ENCODE measurements at places on chromosomes 3 and 15.

DNA sequence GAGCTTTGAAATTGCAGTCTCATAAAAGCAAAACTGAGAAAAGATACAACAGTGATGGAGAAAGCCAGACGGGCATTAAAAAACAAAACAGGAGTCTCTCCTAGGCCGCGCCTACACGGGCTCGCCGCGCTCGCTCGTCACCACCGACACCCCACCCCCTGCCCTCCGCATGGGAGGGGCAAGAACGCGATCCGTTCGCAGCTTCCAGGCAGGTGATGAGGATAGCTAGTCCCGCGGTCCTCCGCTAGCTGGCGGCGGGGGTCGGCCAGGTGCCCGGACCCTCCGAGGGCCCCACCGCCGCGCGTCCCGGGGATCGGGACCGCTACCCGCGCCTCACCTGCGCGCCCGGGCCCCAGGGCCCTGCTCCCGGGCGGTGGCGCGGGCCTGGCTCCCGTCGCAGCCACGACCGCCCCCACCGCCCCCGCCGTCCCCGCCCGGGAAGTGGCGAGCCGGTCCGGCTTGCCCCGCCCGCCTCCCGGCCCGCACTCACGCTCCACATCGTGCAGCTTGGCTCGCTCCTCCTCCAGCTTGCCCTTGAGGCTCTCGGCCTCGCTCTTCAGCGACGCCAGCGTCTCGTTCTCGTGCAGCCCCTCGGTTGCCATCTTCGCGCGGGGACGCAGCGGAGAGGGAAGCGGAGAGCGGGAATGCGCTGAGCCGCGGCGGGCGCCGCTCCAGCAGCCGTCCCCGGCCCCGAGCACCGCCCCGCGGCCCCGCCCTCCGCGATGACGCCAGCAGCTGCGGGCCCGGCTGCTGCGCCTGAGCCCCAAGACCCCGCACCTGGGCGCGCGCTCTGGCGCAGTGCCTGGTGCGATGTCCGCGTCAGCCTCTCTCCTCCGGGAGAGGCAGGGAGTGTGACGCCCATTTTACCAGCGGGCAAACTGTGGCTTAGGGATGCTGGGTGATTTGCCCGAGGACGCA is 11.7 kb downstream of the GNB5 start:
- H3K27me3 ChIP-seq, result no peaks in the 10 kb centered on the region
- peak overlapping the region; percentile 95 for H3K4me3 ChIP-seq
- peak; percentile 88 for DNase-seq
- H3K36me3 ChIP-seq, result peaks cover 9% of the 10 kb centered on the region

- H3K27me3 ChIP-seq, result no peaks in the 10 kb centered on the region
- no peak overlapping the region for H3K4me3 ChIP-seq
- no peaks in the 10 kb centered on the region for H3K4me1 ChIP-seq
- H3K27ac ChIP-seq, result no peak overlapping the region
- no peaks in the 10 kb centered on the region for H3K36me3 ChIP-seq
These were observed 35.1 kb upstream of the ZDHHC23 start for GRCh38 chr3:113912552-113913236.

DNA sequence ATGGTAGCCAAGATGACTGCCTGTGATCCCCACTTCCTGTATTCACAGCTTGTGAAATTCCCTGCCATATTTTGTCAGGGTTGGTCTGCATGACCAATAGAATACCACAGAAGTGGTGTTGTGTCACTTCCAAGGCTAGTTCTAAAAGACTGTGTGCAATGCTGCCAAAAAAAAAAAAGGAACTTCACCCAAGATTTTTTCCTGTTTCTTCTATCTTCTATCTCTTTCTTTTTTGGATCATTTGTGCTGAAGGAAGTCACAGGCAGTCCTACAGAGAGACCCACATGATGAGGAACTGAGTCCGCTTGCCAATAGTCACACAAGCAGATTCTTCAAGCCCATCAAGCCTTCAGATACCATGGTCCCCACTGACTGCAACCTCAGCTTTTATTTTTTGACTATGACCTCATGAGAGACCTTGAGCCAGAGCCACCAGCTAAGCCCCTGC is 18.1 kb upstream of the RAF1 start:
- H3K36me3 ChIP-seq, result no peaks in the 10 kb centered on the region
- peaks cover 2% of the 10 kb centered on the region for H3K4me1 ChIP-seq
- no peaks in the 10 kb centered on the region for H3K27me3 ChIP-seq
- H3K4me3 ChIP-seq, result no peak overlapping the region

- peak overlapping the region; percentile 88 for H3K4me3 ChIP-seq
- H3K4me1 ChIP-seq, result peaks cover 29% of the 10 kb centered on the region
- H3K27me3 ChIP-seq, result peaks cover 7% of the 10 kb centered on the region
- no peak overlapping the region for H3K27ac ChIP-seq
These were observed 5.6 kb upstream of the BAHD1 start for GRCh38 chr15:40435023-40435709.

DNA sequence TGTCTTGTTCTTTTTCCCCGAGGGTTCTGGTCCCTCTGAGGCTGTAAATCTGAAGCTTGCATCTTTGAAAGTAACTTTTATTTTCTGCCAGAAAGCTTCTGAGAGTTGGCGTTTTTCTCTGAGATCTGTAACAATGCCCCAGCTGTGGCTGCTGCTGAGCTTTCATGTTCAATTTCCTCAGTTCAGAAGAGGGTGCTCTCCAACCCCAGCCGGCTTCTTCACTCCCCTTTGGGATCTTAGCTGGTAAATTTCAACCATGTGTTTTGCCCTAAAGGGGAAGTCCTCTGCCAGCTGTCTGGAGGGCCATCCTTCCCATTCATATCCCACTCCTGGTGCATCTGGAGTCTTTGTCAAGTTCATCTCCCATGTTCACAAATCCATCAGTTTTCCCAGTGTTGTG is 18.3 kb upstream of the CFAP100 start:
- H3K4me1 ChIP-seq, result no peaks in the 10 kb centered on the region
- H3K27me3 ChIP-seq, result peaks cover 27% of the 10 kb centered on the region
- no peak overlapping the region for H3K27ac ChIP-seq
- H3K36me3 ChIP-seq, result no peaks in the 10 kb centered on the region
- no peak overlapping the region for H3K4me3 ChIP-seq

DNA sequence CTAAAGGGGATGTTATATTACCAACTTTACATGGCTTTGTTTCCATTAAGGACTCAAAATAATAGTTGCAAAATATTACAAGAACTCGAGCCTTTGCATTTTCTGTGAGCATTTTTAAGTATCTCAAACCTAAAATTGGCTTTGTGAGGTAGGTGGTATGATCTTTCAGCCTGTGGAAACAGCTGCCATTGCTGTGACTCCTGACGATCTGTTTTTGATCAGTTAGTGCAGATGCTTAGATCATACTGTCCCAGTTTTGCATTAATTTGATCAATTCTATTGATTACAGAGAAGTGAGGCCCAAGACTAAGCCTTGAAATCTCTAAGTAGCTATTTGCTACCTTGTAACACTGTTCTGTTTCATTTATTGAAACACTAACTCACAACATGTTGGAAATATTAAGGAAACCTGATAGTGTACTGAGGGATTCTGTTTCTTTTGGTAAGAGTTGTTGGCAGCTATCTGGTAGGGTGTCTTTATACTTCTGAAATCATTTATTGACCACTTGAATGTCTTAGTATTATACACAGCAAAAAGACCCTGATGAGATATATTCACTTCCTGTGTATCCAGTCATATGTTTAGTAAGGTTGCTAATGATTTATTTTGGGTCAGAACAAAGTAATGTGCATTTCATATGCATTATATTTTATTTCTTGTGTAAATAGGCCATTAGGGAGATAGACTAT is 14.8 kb downstream of the SKIL start:
- DNase-seq, result no peak
- H3K4me1 ChIP-seq, result peaks cover 63% of the 10 kb centered on the region
- no peak overlapping the region for H3K27ac ChIP-seq
- H3K36me3 ChIP-seq, result no peaks in the 10 kb centered on the region
